ENCODE measurements at places on chromosomes 5 and 9. TPM values are rescaled to one million over a fixed set of nuclear protein-coding genes. Genes with fewer than 3 reads are reported as not detected.

DNA sequence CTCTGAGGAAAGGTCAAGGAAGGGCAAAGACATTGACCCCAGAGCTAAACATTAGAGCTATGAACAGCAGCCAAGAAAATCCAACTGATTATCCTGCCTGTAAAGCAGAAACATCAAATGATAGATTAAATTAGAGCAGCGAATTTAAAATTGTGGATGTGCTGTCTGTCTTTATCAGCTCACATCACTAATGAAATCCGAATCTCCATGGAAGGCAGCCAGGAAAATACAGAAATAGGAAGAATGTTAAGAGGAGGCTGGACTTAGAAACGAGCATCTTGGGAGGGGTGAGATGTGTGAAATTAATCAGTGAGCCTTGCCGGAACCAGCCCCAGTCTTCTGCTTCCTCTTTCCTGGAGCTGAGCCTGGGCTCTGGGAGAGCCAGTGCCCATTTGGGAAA, 191.0 kb downstream of the PJA2 start:
- DNase-seq = no peak

GRCh38 chr9:103902263-103902662, 191.8 kb upstream of the SMC2 start:
- no peak for DNase-seq

GRCh38 chr5:9239626-9240025, 306.2 kb downstream of the SEMA5A start:
- DNase-seq = no peak

DNA sequence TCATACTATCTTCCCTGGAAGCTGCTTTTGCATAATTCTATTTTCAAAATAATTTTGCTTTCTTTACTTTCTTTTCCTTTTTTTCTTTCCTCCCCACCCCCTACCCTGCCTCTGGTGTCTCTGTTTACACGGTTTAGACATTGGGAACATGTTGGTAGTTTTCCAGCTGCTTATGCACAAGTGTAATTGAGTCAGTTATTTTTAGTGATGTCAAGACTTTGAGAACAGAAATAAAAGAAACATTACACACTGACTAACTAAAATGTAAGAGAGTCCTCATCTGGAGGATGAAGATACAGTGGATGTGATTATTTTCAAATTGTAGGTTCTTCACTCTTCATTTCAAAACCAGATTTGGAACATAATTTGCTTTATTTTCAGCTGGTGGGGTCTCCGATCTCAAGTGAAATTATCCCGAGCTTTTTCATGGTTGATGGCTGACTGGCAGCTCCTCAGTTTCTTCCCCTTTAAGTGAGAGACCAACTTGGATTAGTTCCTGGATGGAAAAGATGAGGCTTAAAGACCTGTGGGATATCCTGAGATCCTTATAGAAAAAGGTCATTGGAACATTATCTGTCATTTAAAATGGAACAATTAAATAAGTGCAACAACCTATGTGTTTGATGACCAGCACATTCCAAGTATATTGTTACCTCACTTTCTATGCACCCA, 154.4 kb upstream of the ZNF462 start:
- DNase-seq = no peak

DNA sequence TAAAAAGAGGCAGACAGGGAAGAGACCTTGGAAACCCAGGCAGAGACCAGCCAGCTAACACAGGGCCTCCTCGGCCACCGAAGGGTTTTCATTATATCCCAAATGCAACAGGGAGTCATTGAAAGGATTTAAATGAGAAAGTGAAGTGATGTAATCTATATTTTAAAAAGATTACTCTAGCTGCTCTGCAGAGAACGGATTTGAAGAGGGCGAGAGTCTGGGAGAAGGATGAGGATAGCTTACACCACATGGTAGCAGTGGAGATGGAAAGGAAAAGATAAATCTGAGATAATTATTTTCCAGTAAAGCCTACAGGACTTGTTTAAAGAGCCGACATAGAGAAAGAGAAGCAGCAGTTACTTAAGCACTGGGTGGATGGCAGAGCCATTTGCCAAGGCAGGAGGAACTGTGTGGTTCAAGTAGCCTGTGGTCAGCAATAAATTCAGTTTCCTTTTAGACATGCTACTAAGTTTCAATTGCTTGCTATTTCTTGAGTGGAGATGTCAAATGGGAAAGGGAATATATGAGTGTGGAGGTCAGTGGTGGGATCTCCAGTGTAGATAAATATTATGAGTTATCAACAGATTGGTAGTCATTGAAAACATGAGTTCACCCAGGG, 9.3 kb downstream of the FBN2 start:
- no peak for DNase-seq

GRCh38 chr5:128036950-128037349, 46.6 kb upstream of the SLC12A2 start:
- no peak for DNase-seq

GRCh38 chr9:75529463-75529862, 361.0 kb upstream of the PCSK5 start:
- no peak for DNase-seq

- peak; percentile 79 for DNase-seq
These were observed 167.3 kb downstream of the GNAQ start for GRCh38 chr9:77864211-77864889.

DNA sequence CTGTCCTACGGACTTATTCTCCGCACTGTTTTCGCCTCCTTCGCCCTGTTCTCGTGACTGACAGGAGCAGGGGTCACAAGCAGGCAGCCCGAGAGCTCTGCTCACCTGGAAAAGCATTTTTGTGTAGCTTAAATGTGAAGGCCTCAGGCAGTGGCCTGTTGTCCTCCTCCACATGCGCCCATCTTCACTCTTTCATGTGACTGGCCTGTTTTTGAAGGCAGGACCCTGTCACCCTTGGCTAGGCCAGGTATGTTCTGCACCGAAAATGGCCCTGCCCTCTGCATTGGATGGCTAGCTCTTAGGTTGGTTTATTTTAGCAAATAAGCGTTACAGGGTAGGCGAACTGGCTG, 614 bp upstream of the CPLANE1 start:
- no peak for DNase-seq

- DNase-seq = no peak
These were observed 77.3 kb upstream of the ZNF366 start for GRCh38 chr5:72584466-72584865.

GRCh38 chr9:130682421-130683121, 11.0 kb upstream of the EXOSC2 start:
- DNase-seq = no peak

DNA sequence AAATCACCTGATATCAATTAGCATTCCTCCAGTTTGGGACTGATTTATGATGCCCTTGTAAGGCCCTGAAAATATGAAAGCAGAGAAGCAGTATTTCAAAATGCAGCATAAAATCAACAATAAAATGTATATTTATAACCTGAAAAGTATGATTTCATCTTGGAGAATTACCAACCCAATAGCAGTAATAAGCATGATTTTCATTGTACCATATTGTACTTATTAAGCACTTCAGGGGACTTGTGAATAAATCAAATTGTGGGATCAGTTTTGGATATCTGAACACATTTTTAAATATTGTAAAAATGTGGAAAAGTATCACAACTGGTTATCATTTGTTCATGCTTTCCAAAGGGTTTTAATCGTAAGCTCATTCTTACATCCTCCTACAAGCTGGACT, 250.8 kb downstream of the DMRT2 start:
- DNase-seq = no peak

- no peak for DNase-seq
These were observed at the start of gene PDLIM4 for GRCh38 chr5:132257131-132258101. Gene PDLIM4, plus strand, starts transcription at chr5:132257696. Its CDS starts 39 bp downstream, at chr5:132257735.

DNA sequence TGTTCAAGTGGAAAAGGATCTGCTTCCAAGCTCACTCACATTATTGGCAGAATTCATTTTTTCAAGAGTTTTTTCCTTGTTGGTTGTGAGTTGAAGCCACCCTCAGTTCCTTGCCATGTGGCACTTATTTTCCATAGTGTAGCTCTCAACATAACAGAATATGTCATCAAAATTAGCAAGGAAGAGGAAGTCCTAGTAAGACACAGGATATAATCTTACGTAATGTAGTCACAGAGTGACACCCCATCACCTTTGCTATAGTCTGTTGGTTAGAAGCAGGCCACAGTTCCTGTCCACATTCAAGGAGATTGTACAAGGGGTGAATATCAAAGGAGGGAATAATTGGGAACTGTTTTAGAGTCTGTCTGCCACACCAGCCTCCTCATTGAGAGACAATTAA, 15.7 kb downstream of the IRGM start:
- no peak for DNase-seq

GRCh38 chr9:130256644-130257043, 8.9 kb upstream of the HMCN2 start:
- DNase-seq = no peak

- DNase-seq = peak; percentile 50
These were observed 809 bp downstream of the HNRNPAB start for GRCh38 chr5:178204935-178205748.

GRCh38 chr9:130635721-130636647, 28.4 kb upstream of the PRDM12 start:
- DNase-seq = no peak

DNA sequence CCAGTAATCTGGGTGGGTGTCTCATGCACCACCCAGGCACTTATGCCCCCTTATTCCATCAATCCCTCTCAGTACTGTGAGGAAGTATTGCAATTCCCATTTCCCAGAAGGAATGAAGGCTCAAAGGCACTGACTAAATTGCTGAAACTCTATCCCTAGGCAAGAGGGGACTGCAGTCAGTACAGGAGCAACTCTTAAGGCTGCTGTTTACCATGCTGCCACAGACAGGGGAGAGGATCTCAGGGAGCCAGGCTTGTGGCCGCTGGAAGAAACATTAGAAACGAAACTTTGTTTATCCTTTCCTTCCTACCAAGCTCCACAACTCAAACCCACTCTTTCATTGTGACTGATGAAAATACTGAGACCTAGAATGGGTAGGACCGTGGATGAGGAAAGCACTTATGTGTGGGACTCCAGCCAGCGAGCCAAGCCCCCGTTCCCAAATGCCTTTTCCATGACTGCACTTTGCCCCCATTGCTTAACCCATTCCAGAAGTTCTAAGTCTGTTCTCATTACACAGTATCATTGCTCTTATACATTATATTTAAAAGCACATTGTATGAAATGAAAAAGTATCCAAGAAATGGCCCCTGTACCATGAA, 54.3 kb downstream of the TLE1 start:
- DNase-seq = no peak

DNA sequence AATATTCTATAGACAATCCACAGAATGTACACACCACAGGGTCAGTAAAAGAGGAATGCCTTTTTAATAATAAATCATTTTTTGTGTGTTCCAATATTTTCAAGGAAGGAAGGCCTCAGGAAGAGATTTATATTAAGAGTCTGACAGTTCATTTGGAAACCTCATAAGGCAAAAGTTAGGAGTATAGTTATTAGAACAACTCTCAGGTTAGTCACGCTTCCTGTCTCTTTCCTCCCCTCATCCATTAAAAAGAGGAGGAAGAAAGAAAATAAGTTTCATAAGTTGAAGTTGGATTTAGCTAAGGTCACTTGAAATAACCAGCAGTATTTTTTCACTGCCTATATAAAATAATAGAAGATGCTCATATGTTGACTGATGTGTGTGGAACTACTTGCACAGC, 863.2 kb downstream of the PTPRD start:
- DNase-seq = no peak

DNA sequence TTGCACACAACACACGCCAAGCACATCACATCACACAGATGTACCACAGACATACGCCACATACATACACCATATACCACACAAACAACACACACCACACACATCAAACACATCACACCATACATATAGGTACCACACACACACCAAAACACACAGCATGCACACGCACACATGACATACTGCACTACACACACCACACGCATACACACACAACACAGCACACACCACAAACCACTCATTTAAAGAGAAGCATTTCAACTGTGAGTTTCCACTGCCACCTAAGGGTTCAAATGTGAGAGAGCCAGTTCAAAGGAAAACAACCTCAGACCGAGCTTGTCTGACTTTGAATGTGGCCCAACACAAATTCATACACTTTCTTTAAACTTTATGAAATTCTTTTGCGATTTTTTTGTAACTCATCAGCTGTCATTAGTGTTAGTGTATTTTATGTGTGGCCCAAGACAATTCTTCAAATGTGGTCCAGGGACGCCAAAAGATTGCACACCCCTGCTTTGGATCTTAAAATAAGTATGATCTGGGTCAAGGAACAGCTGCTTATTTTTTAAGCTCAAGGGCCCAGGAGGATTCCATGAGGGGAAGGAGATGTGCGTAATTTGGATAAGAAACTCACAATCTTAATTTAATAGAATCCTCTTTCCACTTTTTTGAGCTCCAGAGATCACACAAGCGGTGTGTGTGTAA, 494.6 kb downstream of the GADD45G start:
- peak; percentile 25 for DNase-seq

DNA sequence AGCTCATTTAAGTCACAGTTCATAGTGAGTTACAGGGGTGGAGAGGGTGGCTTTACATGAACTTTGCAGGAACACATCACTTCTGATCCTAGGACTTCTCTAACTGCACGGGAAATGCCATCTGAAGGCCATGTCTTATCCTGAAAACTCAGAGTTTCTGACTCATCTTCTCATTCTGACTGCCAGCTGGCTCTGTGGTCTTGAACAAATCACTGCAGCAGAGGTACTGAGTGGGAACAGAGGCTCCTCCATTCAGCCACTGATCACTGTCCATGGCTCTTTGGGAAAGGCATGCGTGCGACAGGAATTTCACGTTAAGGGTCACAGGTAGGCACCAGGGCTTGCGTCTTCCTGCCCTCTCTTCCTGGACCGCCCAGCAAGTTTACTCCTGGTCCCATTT, 114.6 kb upstream of the LRRTM2 start:
- DNase-seq = no peak

- DNase-seq = peak; percentile 59
These were observed 46.1 kb upstream of the CER1 start for GRCh38 chr9:14768405-14769229.

DNA sequence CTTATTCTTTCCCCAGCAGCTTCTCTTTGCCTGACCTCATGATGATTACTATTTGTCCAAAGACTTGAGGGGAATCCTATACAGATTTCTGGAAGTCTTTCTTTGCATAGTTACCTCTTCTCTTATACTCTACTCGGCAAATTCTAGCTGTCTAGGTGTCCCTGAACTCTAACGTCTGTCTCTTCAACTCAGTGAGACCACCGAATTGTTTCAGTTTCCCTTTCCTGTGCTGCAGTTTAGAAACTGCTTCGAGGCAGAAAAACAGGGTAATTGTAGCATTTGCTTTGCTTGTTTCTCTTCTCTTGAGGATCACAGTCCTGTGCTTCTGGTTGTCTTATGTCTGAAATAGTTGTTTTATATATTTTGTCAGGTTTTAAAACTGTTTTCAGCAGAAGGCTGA, 14.8 kb downstream of the LVRN start:
- no peak for DNase-seq

GRCh38 chr9:108469654-108470053, 386.1 kb downstream of the ACTL7B start:
- no peak for DNase-seq

The PJA2 gene
- total RNA-seq = 35.8 TPM

The TEK gene
- total RNA-seq = 1.6 TPM

The PLPPR1 gene
- total RNA-seq = not detected

The LRRTM2 gene
- total RNA-seq = 0.27 TPM

The CSF1R gene
- 3.2 TPM for total RNA-seq

The EGFLAM gene
- total RNA-seq = under 0.01 TPM

The IFNK gene
- total RNA-seq = not detected

The FAM120A gene
- 107 TPM for total RNA-seq

Data from hematopoietic multipotent progenitor cell (in vitro differentiated cells).